ENCODE measurements at places on chromosomes 6 and 20.
A peak's percentile ranks its signal among the peaks of the same experiment; 100 is the strongest.

DNA sequence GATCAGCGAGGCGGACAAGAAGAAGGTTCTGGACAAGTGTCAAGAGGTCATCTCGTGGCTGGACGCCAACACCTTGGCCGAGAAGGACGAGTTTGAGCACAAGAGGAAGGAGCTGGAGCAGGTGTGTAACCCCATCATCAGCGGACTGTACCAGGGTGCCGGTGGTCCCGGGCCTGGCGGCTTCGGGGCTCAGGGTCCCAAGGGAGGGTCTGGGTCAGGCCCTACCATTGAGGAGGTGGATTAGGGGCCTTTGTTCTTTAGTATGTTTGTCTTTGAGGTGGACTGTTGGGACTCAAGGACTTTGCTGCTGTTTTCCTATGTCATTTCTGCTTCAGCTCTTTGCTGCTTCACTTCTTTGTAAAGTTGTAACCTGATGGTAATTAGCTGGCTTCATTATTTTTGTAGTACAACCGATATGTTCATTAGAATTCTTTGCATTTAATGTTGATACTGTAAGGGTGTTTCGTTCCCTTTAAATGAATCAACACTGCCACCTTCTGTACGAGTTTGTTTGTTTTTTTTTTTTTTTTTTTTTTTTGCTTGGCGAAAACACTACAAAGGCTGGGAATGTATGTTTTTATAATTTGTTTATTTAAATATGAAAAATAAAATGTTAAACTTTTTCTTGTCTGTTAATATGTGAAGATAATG, 2.2 kb downstream of the HSPA1B start:
- no peak for DNase-seq

GRCh38 chr20:60372275-60372674, 414.1 kb downstream of the CDH26 start:
- no peak for DNase-seq

GRCh38 chr20:53328961-53329360, 264.7 kb downstream of the ZNF217 start:
- no peak for DNase-seq

DNA sequence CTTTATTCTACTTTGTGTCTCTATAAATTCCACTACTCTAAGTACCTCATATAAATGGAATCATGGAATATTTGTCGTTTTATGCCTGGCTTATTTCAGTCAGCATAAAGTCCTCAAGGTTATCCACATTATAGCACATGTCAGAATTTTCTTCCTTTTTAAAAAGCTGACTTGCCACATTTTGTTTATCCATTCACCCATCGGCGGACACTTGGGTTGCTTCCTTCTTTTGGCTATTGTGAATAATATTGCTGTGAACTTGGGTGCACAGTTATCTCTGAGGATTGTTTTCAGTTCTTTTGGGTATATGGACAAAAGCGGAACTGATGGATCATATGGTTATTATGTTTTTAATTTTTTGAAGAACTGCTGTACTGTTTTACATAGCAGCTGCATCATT, 39.1 kb upstream of the ME1 start:
- DNase-seq = no peak

- peak; percentile 80 for DNase-seq
Observed at GRCh38 chr20:46363874-46364669, 42.3 kb downstream of the ELMO2 start.

GRCh38 chr6:5050009-5050408, 35.1 kb upstream of the PPP1R3G start:
- no peak for DNase-seq

DNA sequence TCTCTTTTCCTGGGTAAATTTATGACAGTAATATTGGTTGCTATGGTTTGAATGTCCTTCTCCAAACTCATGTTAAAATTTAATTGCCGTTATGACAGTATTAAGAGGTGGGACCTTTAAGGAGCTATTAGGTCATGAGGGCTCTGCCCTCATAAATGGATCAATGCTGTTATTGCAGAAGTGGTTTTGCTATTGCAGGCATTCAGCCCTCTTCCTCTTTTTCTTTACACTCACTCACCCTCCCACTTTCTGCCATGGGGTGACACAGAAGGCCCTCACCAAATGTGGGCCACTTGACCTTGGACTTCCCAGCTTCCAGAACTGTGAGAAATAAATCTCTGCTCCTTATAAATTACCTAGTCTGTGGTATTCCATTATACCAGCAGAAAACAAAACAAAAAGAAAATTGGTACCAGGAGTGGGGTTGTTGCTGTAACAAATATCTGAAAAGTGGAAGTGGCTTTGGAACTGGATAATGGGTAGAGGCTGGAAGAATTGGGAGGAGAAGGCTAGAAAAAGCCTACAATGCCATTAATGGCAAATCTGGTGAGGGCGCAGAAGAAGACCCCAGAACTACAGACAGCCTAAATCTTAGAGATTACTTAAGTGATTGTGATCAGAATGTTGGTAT, 24.8 kb upstream of the IGF2R start:
- no peak for DNase-seq

DNA sequence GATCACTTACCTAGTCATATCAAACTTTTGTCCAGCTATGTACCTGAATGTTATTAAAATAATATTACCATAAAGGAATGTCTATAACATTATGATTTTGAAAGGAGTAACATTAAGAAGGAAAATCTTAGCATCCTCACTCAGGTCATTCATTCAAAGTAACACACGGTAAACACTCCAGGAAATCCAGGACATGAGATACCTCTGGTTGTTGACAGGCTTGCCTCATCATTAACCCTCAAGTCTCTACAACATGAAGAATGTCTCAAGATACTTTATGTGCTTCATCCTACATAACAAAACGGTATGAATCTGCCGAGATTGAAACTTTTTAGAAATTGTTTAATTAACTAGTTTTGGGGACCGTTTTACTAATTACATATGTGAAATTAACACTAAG, 690 bp upstream of the FILIP1 start:
- DNase-seq = no peak

DNA sequence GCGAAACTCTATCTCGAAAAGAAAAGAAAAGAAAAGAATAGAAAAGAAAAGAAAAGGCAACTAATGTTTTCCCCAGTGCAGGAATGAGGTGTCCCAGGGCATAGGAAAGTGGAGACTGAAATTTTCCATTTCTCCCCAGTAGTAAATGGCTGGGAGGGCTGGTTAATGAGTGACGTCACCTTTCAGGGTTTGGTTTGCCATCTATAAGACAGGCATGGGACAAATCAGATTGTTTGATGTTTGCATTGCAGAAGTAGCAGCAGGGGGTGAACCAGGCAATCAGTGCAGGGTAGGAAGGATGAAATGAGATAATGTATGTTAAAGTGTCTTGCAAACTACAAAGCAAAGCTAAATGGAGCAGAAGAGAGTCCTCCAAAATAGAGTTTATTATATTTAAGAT, 533.4 kb downstream of the PKHD1 start:
- no peak for DNase-seq

GRCh38 chr20:34211591-34211990, 29.6 kb upstream of the ASIP start:
- DNase-seq = no peak

- DNase-seq = no peak
Observed at GRCh38 chr6:18488526-18489270, 101.5 kb downstream of the RNF144B start.

Data from activated CD4-positive, alpha-beta T cell treated with anti-CD3 and anti-CD28 coated beads, Interleukin-2, amount 50 U/mL, for 1 hour (primary cell).